ENCODE measurements at places on chromosomes 13 and 19.

DNA sequence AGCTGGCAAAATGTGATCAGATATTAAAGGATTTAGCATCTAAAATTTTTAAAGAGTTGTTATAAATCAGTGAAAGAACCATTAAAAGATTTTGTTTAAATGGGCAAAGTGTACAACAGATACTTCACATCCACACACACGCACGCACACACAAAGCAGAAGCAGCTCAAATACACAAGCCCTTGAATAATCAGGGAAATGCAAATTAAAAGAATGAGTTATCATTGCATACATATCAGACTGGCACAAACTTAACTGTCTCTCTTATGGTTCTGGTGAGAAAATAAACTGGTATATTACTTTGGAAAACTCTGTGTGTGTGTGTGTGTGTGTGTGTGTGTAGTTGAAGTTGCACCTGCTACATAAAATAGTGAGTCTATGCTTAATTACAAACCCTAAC lies 59.3 kb downstream of the CRYL1 start:
- DNase-seq: no peak

- DNase-seq: no peak
Measured at GRCh38 chr13:51950722-51951121, 60.5 kb downstream of the ATP7B start.

GRCh38 chr13:99941086-99941485 lies 30.5 kb downstream of the ZIC5 start:
- DNase-seq: no peak

DNA sequence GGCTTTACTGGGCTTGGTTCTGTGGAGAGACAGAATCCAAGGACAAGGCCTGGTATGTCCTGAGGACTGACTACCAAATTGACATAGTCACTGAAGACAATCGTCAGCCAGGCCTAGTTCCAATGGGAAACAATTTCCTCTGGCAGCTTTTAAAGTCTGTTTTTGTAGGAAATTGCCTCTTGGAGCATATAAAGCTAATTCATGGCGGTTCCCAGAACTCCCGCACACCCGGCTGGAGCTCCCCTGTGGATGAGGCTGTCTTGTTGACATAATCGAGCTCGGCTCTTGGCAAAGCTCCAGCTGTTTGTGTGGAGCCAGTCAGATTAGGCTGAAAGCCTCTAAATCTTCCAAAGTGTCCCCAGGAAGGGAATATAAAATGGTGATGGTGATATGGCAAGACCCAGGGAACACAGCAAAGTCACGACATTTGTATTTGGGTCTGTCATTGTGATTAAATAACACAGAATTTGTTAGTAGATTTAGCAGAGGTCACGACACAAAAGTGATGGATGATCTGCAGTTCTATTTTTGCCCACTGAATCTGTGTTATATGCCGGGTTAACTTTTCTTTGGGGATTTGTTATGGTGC lies 395.0 kb downstream of the PCDH9 start:
- peak; percentile 90 for DNase-seq

- DNase-seq: no peak
Measured at GRCh38 chr19:16368385-16369305, 44.0 kb downstream of the KLF2 start.

- DNase-seq: no peak
Measured at GRCh38 chr13:64283926-64284325, 2868.3 kb upstream of the PCDH20 start.

DNA sequence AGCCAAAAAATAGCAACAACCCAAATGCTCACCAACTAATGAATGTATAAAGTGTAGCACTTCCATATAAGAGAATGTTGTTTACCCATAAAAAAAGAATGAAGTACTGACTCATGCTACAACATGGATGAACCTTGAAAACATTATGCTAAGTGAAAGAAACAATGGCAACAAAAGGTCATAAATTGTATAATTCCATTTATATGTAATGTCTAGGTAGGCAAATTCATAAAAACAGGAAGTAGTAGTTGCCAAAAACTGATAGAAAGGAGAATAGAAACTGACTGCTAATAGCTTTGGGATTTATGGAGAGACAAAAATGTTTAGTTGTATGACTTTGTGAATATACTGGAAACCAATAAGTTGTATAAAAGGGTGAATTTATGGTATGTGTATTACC lies 21.6 kb downstream of the MYCBP2 start:
- no peak for DNase-seq

GRCh38 chr13:47306991-47307390 lies 410.1 kb upstream of the HTR2A start:
- DNase-seq: no peak

DNA sequence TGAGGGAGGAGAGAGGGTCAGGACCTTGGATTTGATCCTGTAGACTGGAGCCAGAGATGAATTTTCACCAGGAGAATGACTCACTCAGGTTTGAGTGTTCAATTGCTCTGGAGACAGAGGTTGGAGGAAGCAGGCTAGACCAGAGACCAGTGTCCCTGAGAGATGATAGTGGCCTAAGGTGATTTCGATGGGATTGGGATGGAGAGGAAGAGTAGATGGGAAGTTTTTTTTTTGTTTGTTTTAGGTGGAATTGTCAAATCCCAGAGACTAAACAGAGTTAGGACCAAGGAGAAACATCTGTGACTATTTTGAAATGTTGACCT lies 2.3 kb downstream of the CEBPG start:
- no peak for DNase-seq

GRCh38 chr13:80441968-80442367 lies 101.0 kb upstream of the SPRY2 start:
- DNase-seq: no peak

DNA sequence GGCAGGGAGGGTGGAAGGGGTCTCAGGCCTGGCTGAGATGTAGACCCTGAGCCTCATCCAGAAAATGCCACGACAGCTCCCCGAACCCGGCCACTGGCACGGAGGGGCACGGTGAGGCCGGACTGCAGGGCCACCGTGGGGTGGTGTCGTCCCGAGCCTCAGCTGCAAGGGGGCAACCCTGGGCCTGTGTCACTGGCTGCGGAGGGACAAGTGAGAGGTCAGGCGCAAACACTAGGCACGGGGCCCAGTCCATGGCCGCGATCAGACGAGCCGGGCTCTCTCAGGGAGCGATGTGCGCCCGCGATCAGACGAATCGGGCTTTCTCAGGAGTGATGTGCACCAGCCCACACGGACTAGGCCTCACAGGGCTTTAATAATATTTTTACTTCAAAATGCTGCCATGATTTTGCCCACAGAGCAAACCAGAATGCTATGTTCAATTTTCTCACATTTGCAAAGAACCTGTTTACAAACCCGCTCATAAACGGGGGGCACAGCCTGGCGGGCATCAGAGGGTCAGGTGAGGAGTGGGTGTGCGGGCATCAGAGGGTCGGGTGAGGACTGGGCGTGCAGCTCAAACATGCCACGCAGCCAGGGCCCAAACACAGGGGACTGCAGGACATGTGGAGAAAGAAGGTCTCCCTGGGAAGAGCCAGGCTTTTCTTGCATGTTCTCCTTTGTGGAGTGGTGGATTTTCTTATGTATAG lies 42.6 kb upstream of the C13orf46 start:
- no peak for DNase-seq

DNA sequence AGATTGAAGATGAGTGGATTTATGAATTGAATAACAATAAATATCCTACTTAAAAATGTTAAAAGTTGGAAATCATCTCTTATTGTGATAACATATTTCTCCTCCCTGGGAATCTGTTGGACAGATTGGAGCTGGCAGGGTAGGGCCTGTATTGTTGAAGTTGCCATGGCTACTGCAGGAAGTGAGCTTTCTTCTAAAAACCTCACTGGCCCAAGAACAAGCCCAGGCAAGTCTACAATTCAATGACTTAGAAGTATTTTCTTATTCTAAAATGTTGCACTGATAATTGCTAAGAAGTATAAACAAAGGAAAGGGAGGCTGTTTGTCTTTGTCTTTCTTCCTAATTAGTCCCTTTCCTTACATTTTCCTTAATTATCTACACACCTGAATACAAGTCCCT lies 112.1 kb downstream of the DLEU7 start:
- no peak for DNase-seq

- no peak for DNase-seq
Measured at GRCh38 chr19:1470305-1471009, 8.6 kb downstream of the C19orf25 start.

DNA sequence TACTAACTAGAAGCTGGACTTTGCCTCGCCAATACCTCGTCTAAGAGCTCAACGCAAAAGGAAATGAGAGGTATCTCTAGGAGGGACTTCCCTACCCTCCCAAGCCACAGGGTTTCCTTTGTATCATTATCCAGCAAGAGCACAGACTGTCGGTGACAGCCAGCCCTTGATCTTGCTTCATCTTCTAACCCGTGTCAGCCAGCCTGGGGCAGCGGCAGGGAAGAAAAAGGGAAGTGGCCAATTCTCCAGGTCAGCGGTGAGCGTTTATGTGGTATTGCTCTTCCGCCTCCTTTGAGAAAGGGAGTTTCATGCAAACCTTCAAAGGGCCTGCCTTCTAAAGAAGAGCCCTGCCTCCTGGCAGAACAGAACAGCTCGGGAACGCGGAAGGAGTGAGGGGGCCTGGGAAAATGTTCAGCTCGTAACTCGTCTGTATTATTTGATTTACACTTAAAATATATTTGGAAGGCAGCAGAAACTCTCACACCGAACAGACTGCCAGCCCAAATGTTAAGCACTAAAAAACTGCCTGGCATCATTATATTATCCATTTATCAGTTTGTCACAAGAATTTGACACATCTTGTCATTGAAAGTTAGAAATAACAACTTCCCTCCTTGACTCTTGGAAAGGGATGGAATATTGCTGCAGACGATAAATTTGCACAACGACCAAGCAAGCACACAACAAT lies 41.8 kb downstream of the EFNB2 start:
- DNase-seq: no peak

- no peak for DNase-seq
Measured at GRCh38 chr13:29483211-29483610, 112.3 kb downstream of the SLC7A1 start.

DNA sequence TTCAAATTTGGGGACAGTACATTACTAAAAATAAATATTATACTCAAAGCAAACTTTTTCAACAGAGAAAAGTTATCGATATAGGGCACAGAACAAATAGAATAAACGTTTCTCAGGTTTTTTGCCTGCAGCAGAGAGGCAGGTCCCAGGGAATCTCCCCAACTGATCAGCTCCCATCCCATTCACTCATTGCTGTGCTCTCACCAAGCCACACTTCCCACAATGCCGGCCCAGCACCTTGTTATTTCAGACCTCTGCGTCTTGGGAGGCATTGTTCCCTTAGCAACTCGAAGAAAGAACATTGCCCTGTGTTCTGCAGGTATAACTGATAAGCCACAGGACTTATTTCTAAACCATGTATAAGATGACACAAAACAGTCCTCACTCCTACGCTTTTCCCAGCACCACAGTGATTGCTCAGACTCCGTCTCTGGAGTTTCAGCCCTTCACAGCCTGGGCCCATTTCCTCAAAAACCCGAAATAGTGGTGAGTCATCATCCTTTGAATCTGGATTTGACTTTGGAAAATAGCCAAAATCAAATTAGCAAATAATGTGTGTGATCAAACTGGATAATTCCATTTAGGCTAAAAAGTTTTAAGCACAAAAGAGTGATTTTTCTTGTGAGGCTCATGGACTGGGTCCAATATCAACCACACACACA lies 100.4 kb downstream of the DCLK1 start:
- DNase-seq: no peak
